ENCODE measurements at places on chromosomes 11 and 22.

DNA sequence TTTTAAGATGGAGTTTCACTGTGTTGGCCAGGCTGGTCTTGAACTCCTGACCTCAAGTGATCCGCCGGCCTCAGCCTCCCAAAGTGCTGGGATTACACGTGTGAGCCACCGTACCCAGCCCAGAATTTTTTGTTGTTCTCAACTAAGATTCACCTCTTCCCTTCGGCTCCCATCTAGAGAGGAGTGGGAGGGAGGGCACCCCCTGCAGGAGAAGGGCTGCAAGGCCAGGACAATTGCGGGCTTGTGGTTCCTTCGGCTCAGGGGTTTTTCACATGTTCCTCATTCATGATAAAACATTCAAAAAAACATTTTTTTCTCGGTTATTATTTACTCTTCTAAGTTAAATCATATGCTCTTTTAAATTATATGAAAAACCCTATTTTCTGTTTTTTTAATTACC lies 201.1 kb upstream of the LRRC4C start:
- DNase-seq, result no peak

DNA sequence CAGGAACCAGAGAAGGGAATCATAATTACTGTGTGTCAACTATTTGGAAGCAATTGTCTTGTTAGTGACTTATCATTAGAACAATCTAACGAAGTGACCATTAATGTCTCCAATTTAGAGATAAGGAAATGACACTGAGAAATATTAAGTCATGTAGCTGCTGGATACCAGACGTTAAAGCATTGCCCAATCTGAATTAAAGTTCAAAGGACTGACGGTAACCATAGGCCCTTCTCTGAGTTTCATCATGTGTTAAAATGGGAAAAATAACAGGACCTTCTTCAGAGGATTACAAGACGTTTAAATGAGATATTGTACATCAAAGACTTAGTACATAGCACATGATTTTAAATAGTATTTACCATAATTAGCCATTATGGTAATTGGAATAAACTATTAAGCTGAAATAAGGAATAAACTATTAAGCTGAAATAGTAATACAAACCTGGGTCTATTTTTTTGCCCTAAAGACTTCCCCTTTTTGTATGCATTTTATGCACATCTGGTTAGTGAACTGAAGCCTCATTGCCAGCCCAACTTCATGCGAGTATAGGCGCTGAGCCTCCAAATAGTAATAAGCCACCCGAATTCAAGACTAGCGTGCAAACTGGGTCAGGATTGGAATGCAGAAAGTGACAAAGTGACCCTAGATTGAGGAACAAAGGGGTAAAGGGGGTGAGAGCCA lies 41.0 kb downstream of the GLYATL1 start:
- no peak for DNase-seq

DNA sequence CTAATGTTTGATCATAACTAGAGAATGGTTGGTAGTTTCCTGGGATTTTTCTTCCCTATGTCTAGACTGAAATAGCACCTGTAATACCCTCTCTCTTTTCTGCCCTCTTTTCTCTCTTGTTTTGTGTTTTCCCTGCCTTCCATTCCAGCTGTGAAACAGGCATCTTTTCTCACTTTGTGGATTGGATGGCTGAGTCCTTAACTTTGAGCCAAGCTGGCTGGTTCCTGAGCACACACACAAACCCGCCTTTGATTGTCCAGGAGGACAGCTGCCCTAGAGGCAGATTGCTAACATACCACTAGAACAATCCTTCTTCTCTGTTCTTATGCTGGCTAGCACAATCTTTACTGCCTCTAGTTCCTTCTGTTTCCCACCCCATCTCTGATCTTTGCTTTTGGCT lies 17.7 kb downstream of the CTNND1 start:
- peak; percentile 47 for DNase-seq

- peak; percentile 86 for DNase-seq
Measured at GRCh38 chr11:110362971-110363509, 66.6 kb upstream of the RDX start.

DNA sequence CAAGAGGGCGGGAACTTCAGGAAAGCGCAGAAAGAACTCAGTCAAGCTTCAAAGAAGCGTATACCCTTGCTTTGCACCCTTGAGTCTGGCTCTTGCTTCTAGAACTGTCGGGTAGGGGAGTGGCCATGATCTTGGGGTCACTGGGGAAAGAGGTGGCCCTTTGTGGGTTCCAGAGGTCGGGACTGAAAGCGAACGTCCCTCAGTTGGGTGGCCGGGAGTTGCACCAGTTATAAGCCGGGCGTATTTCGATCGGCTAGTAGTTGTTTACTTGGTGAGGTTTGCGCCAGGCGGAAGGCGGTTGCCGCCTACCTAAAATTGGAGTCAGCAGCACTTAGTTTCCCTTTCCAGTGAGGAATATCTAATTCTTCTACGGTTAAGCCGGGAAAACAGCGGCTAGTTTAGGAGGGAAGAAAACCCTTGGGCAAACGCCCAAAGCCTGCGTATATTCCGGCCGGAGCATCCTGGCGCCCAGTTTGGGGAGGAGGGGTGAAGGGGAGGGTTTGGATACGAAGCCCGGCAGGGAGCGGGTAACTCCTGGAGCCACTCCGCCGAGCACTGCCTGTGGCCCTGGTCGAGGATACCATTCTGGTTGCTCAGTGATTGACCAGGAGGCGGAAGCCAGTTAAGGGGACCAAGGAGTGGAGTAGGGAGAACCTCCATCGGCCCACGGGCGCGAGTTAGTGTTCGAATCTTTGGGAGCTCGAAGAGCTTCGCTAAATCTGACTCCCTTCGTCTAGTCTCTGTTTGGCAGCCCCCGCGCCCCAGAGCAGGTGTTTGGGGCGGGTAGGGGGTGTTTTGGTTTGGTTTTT lies 807 bp upstream of the WT1 start:
- DNase-seq, result no peak

- no peak for DNase-seq
Measured at GRCh38 chr11:88521799-88522201, 184.3 kb upstream of the CTSC start.
